ENCODE measurements at places on chromosomes 4 and X.

- DNase-seq: peak; percentile 60
Measured at GRCh38 chrX:10769195-10769594, 148.8 kb upstream of the MID1 start.

DNA sequence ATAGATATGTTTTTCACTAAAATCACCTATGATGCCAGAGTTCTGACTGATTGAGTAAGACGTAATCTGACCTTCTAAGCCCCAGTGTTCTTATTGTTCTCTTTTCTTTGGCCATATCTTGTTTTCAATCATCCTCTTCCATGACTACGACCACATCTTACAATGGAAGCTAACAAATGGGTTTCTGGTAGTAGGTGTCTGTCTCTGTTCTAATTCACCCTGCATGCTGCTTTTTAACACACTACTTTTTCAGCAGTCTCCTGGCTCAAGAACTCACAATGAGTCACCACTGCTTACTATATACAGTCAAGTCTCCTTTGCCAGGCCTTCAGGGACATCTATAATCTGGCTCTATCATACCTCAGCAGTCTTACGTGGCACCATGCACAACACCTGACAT is 146.1 kb downstream of the NEXMIF start:
- DNase-seq: peak; percentile 0

- peak; percentile 89 for DNase-seq
Measured at GRCh38 chr4:147714575-147715401, 17.1 kb upstream of the ARHGAP10 start.

GRCh38 chr4:153683763-153684181 is 308 bp upstream of the TLR2 start:
- DNase-seq: no peak

- no peak for DNase-seq
Measured at GRCh38 chrX:141904262-141904661, 568 bp downstream of the MAGEC1 start.

DNA sequence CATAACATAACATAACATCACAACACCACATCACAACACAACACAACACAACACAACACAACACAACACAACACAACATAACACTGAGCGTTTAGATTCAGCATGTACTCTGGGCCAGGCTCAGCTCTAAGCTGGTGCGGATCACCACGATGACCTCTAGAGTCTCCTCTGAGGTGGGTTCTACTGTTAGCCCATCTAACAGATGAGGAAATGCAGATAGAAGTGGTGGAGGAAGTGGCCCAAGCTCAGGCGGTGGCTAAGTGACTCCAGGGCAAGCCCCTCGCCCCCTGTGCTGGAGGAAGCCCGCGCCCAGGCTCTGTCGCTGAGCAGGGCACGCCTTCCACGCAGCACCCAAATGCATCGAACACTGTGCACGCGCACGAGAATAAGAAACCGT is 45.3 kb upstream of the CDKN2AIP start:
- DNase-seq: no peak

DNA sequence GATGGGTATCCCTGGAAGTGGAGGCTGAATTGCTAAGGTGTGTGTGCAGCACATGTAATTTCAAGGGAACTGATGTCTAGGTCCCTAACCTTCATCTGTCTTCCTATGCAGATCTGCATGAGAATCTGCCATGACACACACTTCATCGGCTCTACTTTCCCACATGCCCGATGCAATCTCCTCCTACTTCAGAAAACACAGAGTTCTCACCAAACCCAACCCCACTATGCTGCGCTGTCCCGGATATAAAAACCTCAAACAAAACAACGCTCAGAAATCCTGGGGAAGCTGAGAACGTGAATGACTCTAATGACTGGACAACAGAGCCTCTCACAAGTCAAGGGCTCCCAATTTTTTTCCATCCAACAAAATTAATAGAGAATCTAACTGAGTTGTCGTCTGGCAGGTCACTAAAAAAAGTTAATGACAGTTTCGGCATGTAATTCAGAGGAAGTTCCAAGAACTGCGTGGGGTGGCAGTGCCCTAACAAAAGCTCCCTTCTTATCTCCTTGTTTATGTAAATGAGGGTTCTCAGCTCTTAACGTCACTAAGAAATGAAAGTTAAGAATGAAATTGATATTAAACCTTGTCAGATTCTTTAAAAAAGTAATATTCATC is 39.0 kb downstream of the STX18 start:
- DNase-seq: no peak

DNA sequence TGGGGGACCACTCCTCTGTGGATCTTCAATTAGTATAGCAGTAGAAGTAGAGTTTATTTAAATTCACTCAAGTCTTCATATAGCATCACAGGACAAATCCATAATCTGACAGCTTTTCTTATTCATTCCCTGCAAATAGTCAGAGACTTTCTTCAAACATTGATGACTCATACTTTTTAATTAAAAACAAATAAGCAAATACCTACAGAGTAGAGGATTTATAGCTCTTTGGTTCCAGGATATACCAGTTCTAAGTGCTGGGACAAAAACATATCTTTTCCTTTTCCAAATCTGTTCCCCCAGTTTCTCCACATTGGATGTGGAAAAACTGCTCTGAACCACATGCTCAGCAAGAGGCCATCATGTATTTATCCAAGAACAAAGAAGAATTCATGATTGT is 24.1 kb downstream of the EMCN start:
- peak; percentile 9 for DNase-seq

GRCh38 chrX:134580907-134581306 is 77.4 kb downstream of the PLAC1 start:
- no peak for DNase-seq

- DNase-seq: no peak
Measured at GRCh38 chrX:95332530-95332929, 1352.1 kb upstream of the DIAPH2 start.

DNA sequence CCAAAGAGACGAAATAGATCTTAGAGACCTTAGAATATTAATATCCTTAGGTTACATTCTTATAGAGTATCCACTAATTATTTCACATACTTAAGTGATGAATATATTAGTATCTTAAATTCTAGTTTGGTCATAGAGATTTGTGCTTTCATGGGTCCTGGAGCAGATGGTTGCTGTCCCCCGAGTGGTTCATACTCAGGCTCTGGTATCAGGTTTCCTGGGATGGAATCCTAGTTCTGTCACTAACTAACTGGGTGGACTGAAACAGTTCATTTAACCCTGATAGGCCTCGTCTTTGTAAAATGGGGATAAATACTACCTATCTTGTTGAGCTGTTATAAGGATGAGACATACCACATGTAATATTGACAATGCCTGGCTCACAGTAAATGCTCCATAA is 264.6 kb downstream of the TENM3 start:
- no peak for DNase-seq

GRCh38 chr4:47485047-47485692 is at the start of gene ATP10D:
ATP10D (plus strand) TSS chr4:47485275; CDS start chr4:47512541, 27,266 bp downstream.
- peak; percentile 92 for DNase-seq

GRCh38 chrX:53073115-53073586 is 9.0 kb upstream of the TSPYL2 start:
- DNase-seq: no peak

GRCh38 chr4:185656467-185656931 is 121.2 kb upstream of the PDLIM3 start:
- DNase-seq: peak; percentile 19

DNA sequence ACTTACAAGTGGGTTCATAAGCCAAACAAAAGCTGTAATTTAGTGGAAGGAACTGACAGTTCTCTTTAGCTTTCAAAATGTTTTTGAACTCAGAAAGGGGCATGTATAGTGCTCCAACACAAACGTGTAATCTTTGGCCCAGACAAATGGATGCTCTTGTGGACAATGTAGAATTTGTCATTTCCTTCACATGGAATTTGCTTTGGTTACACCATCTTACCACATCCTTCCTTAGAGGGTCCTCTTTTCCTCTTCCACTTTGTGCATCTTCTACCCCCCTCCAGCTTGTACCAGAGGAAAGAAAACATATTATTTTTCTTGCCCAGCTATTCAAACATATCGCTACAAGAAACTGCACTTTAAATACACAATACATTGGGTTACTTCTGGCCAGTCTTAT is 42.4 kb downstream of the MEPE start:
- no peak for DNase-seq

DNA sequence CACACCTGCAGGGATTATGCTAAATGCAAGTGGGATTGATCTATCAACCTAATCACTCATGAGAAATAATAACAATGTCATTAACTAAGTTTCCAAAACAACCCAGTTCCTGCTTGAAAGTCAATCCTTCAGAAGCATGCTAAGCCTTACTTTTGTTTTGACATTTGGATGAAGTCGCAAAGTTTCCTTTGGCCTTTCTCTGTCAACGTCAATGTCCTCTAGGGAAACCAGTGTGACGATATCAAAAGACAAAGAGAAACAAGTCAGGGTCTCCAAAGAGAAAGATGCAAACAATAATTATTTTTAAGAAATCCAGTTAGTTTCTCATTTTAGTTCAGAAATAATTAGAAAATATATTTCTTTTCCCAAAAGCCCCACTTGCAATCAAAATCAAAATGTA is 86.7 kb upstream of the SRD5A3 start:
- DNase-seq: no peak
